Sciatic nerve (tissue), 2 donors: ENCODE measurements at places on chromosomes 5 and 9. TPM values are rescaled to one million over a fixed set of nuclear protein-coding genes. Genes with fewer than 3 reads are reported as not detected.

GRCh38 chr5:111730659-111731382 lies 26.2 kb downstream of the NREP start:
- DNase-seq, result no peak

DNA sequence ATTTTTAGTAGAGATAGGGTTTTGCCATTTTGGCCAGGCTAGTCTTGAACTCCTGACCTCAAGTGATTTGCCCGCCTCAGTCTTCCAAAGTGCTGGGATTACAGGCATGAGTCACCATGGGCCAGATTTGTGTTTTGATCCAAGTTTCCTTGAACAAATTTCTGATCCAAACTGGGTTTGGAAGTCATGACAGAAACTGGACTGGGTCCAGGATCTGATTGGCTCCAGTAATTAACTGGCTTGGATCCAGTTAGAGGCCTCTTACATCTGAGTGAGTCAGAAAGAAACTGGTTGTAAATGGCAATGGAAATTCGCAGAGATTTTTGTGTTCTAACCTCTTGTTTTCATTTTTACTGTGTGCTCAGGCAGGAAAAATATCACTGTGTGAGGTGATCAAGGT lies 141.6 kb downstream of the SLC25A46 start:
- DNase-seq, result no peak

- DNase-seq, result peak; percentile 93
These were observed at the start of gene MYO10 for GRCh38 chr5:16936150-16936988. Gene MYO10, minus strand, starts transcription at chr5:16936288. Its CDS starts 480 bp downstream, at chr5:16935808.

- DNase-seq, result no peak
These were observed 1.4 kb downstream of the ODF2 start for GRCh38 chr9:128457207-128457606.

The PLPP7 gene
- 8.6 TPM for total RNA-seq

DNA sequence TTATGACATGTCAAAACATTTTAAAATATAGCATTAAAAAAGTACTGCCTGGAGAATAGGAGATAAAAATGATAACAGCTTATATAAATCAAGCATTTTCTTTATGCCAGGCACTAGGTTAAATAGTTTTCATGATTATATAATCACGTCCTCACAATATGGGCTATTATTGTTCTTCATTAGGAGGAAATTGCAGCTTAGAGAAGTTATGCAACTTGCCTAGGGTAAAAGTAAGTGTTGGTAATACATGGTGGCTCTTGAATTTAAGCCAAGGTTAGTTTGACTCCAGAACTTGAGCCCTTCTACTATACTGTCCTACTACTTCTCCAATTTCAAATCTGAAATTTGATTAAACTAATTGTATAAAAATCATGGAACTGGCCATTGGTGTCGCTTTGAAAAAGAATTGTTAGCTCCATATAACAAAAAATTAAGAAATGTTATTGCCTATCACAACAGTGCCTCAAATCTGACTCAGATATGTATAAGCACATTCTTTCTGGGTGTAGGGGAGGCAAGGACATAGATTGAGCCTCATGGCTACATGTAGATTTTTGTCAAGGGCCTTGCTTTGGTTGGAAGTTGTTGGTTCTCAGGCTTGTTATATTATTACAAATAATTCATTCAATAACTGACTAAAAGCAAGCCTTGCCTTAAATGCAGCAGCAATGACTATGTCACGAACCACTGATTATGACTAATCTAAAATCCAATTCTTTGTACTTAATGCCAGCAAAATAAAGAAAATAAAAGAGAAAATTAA lies 223.5 kb upstream of the DAB2 start:
- no peak for DNase-seq

DNA sequence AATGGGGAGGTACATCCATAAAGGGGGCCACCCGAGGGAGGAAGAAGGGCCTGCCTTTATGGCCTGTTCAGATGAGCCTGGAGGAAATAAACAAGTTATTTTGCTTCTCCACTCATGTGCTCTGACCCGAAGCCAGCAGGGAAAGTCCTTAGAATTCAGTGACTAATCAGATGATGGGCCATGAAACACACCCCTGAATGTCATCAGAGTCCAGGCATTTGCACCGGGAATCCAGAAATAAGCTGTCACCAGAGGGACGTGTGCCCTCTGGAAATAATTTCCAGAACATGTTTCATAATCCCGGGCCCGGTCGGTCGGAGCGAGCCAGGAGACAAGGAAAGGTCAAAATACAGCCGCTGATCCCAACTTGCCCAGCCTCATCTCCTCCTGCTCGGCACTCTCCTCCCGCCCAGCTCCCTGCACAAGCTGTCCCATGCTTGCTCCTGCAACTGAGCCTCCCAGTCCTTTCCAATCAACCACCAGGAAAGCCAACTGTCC lies 73.6 kb upstream of the ZNF622 start:
- DNase-seq, result peak; percentile 69
